A172 (cell line): ENCODE measurements at places on chromosomes 5 and 9. TPM values are rescaled to one million over a fixed set of nuclear protein-coding genes. Genes with fewer than 3 reads are reported as not detected.

DNA sequence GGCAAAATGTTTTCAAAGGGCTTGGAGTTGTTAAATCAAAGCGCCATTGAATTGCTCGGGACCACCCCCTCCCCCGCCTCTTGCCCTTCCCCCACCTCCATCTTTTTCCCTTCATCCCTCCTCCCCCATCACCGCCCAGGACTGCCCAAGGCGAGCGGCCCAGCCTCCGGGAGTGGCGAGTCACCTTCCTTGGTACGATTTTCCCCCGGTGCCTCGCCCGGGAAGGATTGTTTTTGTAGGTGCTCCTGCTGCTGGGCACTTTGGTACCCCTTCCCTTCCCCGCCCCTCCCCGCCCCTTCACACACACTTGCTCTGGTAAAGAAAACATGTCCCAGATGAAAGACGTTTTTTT lies 61.2 kb downstream of the TMEM174 start:
- DNase-seq, result no peak

GRCh38 chr5:153601377-153601776 lies 110.9 kb downstream of the GRIA1 start:
- DNase-seq, result no peak

DNA sequence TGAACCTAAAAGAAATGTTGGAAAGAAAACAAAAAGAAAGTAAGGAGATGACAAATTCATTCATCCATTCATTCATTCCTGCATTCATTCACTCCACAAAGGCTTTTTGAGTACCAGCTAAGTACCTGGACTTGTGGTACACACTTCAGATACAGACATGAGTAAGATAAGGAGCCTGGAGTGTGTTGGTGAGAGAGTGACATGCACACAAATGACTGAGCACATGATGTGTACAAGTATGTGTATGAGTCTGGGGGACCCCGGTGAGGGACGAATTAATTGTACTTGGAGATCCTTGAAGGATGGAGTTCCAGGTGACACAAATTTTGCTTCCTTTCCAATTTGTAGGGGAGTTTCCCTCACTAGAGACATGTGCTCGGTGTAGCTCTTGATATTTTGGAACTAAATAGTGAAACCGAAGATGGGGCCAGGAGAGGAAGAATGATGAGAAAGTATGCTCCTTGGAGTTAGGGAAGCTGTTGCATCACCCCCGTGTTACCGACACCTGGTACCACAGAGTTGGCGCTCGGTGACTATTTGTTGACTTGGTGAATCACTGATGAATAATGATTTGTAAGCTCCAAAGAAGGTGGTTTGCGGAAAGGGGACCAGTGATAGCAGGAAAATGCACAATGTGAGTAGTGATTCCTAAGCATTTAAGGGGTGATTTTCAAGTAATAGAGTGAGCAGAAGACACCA lies 509.8 kb downstream of the CCDC171 start:
- DNase-seq, result peak; percentile 93

ABCA2 gene
- total RNA-seq, result 32.3 and 33.5 TPM in 2 replicates

GRCh38 chr5:55864606-55865541 lies 13.7 kb downstream of the IL31RA start:
- no peak for DNase-seq

SLC46A2 gene
- not detected in 2 replicates for total RNA-seq

- no peak for DNase-seq
Measured at GRCh38 chr9:89498852-89499480, 1.1 kb upstream of the SEMA4D start.

- no peak for DNase-seq
Measured at GRCh38 chr9:125922854-125923253, 175.7 kb downstream of the PBX3 start.

GRCh38 chr9:3908731-3909130 lies 382.9 kb upstream of the RFX3 start:
- DNase-seq, result no peak

GRCh38 chr5:53917095-53917494 lies 356.7 kb downstream of the NDUFS4 start:
- DNase-seq, result peak; percentile 53

PNPLA7 gene
- total RNA-seq, result 0.14 and 0.36 TPM in 2 replicates

DNA sequence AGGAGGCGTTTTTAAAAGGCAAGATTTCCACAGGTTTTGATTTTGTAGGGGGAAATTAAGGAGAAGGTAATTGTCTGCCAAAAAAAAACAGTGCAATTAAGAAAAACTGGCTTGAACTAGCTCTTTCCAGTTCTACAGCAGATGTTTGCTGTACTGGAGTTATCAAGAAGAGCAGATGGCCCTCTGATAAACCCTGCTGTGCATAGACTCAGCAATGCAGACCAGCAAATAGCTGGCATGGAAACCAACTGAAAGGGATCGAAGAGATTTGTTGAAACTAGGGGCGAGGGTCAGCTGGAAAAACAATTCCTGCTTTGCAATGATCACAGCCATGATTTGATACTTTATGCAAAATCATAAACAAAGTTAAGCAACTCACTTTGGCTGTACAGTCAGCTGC lies 17.8 kb upstream of the BHMT start:
- DNase-seq, result no peak

DNA sequence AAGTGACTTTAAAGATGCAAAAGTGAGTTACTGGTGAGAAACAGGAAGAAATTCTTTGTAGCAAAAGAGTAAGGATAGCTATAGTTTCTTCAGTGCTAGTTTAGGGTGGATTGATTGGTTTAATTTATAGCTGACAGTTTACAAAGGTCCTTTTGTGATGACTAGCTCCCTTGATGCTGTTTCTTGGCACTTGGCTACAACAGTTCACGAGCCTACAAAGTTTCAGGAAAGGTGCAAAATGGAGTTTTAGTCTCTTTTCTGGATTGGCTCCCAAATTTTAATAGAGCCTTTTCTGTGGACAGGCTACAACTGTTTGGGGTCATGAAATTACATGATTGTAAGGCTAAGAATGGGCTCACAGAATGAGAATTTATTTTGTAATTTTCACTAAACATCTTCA lies 40.9 kb upstream of the BNIP1 start:
- DNase-seq, result no peak

- no peak for DNase-seq
Measured at GRCh38 chr5:3339092-3339797, 256.4 kb upstream of the IRX1 start.

GRCh38 chr5:35313291-35313690 lies 83.0 kb upstream of the PRLR start:
- peak; percentile 61 for DNase-seq

- no peak for DNase-seq
Measured at GRCh38 chr9:9949978-9950377, 662.8 kb downstream of the PTPRD start.

GRCh38 chr5:170534177-170534576 lies 30.4 kb downstream of the KCNIP1 start:
- DNase-seq, result no peak

DNA sequence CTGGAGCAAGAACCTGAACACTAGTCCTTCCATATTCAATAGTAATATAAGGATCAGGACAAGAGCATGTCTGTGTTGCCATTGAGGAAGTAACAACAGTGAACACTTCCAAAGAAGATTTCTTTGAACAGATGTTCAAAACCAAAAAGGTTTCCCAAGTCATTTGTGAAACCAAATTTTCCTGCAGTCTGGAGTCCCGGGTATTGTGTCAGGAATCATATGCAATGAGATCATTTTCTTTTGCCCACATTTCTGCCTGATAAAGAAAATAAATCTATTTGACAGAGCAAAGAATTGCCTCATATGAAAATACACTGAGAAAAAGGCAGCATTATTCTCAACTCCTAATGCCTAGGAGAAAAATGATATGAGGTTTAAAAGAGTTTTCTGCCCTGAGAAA lies 151.7 kb downstream of the SNX18 start:
- DNase-seq, result no peak

CDH9 gene
- total RNA-seq, result 0.22 TPM in 1 of 2 replicates, not detected in the other

GRCh38 chr5:140214831-140215230 lies 39.8 kb downstream of the CYSTM1 start:
- DNase-seq, result peak; percentile 87

- no peak for DNase-seq
Measured at GRCh38 chr9:81822301-81822865, 105.8 kb upstream of the SPATA31D4 start.

MTX3 gene
- total RNA-seq, result 19.5 and 21.0 TPM in 2 replicates

DNA sequence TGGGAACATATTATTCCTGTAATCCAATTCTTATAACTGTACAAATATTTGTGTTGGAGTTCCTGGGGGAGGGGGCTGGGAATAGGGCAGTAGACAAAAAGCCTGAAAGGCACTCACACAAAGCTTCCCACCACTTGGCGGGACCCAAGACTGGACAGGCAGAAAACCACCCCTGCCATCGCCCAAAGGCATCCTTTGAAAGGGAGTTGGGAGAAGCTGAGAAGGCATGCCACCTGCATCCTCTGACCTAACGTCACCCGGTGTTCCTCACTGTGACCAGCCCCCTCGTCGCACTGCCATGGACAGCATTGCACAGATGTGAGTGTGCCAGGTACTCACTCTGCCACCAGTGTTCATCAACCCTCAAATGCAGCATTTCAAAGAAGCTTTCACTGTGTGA lies 80.6 kb upstream of the SMIM23 start:
- DNase-seq, result no peak

DNA sequence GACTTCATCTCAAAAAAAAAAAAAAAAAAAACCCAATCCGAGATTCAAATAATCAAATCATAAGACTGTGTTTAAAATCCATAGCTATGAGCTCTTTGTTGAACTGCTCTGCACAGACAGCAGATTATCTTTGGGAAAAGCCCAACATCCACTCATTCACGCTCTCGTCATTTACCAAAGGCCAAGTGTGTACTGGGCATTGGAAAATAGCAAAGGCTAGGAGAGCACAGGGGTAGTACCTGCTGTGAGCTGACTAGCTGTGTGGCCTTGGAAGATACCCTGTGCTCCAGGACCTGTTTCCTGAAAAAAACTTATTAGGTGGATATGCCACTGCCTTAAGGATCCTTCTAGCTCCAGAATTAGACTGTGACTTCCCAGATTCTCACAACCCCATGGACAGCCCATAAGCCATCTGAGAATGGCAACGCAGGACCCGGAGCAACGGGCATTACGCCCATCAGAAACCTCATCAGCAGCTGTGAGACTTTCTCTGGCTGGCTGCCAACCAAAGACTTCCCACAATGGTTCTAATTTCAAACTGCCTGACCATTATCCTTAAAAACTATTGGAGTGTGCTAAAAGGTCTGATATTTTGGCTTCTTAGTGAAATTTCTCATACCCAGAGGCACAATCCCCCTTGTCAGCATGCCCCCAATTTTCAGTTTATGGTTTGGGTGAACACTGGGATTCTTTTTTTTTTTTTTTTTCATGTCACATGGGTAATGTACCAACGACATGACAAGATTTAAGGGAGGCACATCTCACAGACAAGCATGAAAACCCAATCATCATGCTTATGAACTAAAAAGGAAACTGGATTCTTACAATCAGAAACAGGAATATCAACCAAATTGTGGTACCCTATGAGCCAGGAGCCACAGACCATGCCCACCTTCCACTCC lies 16.8 kb downstream of the SERINC5 start:
- peak; percentile 32 for DNase-seq

DNA sequence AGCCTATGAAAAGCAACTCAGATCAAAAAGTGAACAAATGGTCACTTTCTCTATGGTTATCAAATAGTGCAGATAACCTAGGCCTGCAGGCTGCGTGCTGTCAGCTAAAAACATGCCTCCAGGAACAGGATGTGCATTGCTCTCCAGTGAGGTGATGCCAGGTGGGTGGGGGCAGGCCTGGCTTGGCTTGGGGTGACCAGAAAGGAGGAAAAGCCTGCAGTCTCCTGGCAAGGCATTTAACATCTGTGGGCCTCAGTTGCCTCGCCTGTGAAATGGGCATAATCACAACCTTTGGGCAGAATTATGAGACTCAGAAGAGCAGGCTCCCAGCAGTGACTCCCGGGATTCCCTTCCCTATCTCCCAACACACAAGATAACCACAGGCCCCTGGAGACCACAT lies 135.9 kb downstream of the COL23A1 start:
- DNase-seq, result no peak

- DNase-seq, result no peak
Measured at GRCh38 chr9:126093771-126094170, 232.9 kb upstream of the MVB12B start.

GLDC gene
- 2.3 and 2.9 TPM in 2 replicates for total RNA-seq

DNA sequence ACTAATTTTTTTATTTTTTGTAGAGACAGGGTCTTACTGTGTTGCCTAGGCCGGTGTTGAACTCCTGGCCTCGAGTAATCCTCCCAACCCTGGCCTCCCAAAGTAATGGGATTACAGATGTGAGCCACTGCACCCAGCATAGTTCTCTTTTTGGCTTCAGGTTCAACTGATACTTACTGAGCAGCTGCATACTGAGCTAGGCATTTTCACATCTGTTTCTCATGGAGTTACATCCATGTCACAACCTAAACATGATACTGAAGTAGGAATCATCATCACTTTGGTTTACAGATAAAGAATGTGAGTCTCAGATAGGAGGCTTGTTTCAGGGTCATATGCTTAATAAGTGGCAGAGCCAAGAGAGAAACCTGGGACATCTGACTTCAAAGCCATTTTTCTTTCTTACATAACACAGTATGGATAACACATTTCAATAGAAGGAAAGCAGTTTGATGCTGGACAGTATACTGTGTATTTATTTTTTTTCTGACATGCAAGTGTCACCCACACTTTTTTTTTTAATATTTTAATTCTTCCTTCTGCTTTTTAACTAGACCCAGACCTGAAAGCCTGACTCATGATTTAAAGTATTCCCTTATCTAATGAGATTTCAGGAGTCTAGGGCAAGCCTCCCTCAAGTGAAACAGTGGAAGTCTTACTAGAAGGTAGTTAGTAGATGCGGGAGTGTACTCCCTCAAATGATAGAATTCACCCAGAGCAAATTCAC lies 90.8 kb downstream of the HACD4 start:
- no peak for DNase-seq

- no peak for DNase-seq
Measured at GRCh38 chr5:127515693-127516440, 1.6 kb upstream of the PRRC1 start.

- no peak for DNase-seq
Measured at GRCh38 chr9:111035543-111036428, 2.5 kb downstream of the LPAR1 start.

DNA sequence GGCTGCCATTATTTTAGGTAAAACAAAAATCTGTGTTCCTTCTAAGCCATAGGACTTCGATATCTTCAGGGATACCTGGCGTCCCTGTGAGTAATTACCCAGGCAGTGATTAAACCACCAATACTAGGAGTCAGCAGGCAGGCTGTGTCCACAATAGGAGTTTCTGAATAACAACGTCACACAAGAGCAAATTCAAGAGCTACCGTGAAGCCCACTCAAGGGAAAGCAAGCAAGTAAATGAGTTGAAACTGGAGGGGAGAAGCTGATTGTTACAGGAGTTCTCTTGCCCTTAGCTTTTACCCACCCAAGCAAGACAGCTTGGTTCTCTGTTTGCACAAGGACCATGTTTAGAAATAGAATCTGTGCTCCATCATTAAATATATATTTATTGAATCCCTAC lies 50.8 kb downstream of the SEMA5A start:
- no peak for DNase-seq

CCNO gene
- total RNA-seq, result 4.1 and 4.9 TPM in 2 replicates

DNA sequence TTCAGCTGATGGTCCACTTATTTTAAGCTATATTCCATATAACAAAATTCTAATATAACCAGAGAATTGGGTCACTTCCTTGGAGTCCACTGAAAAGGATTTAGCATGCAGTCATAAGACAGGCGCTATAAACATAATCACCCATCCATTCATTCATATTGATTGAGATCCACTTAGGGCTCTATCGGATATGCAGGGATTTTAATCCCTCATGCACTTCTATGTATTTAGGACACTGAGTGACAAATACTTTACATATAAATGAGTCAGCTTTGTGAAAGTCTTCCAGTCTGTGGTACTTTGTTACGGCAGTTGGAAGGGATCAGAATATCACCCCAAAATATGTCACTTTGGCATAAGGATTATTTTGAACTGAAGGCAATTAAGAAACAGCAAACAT lies 127.3 kb upstream of the ZNF608 start:
- DNase-seq, result no peak
